GM23248 (cell line): ENCODE measurements at places on chromosomes 16 and 17. TPM values are rescaled to one million over a fixed set of nuclear protein-coding genes. Genes with fewer than 3 reads are reported as not detected.
A peak's percentile ranks its signal among the peaks of the same experiment; 100 is the strongest.

DNA sequence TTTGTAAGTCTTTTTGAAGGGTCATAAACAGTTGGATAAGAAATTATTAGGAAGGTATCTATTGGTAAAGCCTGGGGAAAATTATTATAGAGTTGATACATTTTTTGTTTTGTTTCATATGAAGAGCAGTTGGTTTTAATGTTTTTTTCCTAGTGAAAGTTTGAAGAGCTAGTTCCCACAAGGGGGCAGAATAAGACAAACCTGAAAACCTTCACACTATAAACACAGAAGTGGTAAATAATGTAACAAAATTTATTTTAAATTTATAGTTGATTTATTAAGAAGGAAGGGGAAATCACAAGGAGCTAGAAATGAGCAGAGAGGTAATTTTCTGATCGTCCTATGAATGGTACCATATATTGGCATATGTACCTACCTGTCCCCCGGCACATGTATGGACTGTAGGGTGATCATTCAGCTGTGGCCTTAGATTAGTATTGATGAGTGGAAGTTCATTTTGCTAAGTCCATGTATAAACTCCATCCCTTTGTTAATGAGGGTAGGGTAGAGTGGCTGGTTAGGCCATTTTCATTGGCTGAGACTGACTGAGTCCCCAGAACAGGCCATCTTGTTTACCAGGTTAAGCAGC is 116.3 kb downstream of the TANC2 start:
- peak; percentile 60 for DNase-seq

- peak; percentile 75 for DNase-seq
These were observed 674 bp downstream of the TAF15 start for GRCh38 chr17:35809855-35810461.

DNA sequence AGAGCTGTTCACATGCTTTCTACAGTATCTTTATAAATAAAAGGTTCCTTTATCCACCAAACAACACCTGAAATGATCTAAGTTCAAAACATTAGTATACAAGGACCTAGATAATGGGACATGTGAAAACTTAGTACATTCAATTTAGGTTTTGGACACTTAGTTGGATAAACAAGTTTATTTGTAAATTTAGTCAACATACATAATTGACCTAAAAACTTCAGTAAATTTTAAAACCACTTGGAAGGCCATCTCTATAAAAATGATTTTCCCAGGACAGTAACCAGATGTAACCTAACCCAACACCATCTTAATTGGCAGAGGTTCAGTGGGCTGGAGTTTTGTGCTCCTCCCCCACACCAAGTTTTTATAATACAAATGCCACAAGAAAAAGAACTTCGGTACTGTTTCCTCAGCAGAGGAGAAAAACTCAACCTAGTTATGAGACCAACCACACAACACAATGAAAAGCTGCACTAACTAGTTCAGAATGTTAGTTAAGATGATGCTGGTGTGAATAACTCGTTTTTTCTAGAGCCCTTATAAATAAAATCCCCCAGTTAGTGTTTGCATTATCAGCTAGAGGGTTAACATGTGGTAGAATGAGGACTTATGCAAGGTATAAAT is 7.2 kb upstream of the UNK start:
- DNase-seq, result peak; percentile 41

GRCh38 chr17:61409301-61410112 is 9.9 kb downstream of the TBX2 start:
- DNase-seq, result peak; percentile 90

Gene CIBAR2
- not detected in 2 replicates for polyA plus RNA-seq

Gene MPV17L
- polyA plus RNA-seq, result 0.91 and 1.4 TPM in 2 replicates

Gene UTS2R
- polyA plus RNA-seq, result not detected in 2 replicates
